ENCODE measurements at places on chromosomes 2 and 18.

GRCh38 chr2:150147889-150148683 lies 339.4 kb downstream of the RND3 start:
- no peak for DNase-seq

DNA sequence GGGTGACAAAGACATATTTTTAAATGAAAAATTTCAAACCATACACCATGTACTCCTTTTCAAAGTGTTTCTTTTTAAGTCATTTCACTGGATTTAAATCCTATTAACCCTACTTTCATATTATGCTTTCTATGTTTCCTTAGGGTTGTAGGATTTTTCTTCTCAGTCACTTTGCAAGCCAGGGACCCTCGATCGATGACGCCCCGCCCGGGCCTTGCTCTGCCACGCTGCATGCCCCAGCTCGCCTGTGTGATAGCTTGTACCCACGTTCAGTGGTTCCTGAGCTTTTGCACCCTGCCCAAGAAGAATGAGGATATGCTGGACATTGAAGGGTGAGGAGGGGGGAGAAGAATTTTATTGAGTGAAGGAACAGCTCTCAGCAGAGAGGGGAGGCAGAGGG lies 568.0 kb downstream of the TRIB2 start:
- DNase-seq = no peak

DNA sequence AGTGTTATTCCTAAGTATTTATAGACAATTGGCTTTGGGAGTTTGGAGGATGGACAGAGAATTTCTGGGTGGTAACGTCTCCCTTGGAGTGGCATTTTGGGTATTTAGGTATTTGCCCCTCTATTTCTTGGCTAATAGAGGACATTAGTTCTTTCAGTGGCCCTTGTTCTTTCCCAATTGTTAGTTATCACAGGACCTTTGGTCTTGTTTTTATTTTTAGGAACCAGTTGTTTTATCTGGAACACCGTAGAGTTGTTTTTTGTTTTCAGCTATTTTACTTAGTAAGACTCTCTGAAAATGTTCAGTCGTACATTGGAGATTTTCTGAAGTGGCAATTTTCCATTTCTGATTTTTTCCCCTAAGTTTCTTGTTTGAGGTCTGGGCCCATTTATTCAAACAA lies 40.5 kb upstream of the TNFRSF11A start:
- DNase-seq = no peak

DNA sequence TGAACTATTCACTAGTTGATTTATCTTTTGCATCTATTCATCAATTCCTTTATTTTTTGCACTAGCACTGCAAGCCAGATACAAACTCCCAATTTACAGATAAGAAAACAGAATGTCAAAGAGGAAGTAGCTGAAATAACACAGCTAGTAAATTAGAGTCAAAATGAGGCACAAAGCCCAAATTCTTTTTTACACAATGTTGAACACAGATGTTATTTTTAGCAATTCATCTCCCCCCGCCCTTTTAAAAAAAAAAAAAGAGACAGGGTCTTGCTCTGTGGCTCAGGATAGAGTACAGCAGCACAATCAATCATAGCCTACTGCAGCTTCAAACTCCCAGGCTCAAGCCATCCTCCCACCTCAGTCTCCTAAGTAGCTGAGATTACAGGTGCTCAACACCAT lies 127.8 kb downstream of the CCBE1 start:
- no peak for DNase-seq

Data from activated T-cell treated with anti-CD3 and anti-CD28 coated beads for 4 hours (primary cell).